Activated naive CD4-positive, alpha-beta T cell treated with Interleukin-2 at 50 U/mL for 16 hours (primary cell): ENCODE measurements at places on chromosomes 6 and 20.

DNA sequence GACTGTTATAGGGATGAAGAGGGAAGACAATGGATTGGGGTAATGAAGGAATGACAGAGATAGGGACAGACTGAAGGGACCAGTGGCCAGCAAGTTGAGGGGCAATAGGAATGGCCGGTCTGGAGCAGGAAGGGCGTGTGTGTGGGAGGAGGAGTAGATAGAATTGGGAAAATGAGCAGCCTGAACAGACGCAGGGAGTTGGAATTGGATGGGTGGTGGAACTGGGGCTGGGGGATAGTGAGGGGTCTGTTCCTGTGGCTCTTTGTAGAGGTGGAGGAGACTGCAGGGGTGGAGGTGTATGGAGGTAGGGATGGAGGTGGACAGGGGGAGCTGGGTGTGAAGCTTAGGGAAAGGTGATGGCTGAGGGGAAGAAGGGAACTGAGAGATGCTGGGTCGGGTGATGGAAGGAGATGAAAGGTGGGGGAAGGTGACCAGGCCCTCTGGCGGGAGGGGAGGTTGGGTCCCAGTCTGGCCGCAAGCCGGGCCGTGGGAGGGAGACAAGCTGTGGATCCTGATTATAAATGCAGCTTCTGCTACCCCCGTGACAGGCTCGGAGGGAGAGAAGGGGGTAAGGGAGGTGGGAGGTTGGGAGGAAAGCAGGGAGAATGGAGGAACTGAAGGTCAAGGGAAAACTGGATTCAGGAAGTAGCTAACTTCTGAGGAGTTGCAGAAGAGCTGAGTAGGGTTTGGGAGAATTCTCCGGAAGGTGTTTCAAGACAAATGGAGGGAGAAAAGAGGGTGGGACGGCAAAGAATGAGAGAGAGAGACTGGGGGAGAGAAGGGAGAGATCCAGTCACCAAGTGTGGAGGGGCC, 5.2 kb downstream of the SYNGAP1 start:
- no peak for DNase-seq

DNA sequence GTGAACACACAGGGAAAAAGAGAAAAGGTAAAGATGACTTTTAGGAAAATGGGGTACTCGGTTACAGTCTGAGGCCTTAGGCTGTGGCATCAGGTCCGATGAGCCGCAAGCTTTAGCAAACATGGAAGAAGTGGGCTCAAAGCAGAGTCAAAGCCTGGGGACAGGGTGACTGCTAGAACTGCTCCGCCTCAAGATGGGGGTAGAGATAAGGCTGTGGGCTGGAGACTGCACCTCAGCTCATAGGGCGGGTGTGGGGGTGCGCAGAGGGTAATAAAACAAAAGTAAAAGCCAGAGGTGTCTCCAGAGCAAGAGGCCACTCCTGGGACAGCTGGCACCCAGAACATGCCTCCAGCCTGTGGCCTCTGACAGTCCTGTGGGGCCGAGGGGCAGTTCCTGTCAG, 21.3 kb upstream of the SYNDIG1 start:
- no peak for DNase-seq

DNA sequence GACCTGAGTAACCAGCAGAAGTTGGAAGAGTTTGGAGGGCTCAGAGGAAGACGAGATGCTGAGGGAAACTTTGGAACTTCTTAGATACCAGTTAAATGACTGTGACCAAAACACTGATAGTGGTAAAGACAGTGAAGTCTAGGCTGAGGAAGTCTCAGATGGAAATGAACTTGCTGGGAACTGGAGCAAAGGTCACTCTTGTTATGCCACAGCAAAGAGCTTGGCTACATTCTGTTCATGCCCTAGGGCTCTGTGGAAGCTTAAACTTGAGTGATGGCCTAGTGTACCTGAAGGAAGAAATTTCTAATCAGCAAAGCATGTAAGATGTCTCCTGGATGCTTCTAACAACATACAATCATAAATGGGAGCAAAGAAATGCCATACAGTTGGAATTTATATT, 24.7 kb downstream of the WDR27 start:
- DNase-seq: no peak

GRCh38 chr20:23646106-23646873, 8.5 kb upstream of the CST3 start:
- DNase-seq: no peak

DNA sequence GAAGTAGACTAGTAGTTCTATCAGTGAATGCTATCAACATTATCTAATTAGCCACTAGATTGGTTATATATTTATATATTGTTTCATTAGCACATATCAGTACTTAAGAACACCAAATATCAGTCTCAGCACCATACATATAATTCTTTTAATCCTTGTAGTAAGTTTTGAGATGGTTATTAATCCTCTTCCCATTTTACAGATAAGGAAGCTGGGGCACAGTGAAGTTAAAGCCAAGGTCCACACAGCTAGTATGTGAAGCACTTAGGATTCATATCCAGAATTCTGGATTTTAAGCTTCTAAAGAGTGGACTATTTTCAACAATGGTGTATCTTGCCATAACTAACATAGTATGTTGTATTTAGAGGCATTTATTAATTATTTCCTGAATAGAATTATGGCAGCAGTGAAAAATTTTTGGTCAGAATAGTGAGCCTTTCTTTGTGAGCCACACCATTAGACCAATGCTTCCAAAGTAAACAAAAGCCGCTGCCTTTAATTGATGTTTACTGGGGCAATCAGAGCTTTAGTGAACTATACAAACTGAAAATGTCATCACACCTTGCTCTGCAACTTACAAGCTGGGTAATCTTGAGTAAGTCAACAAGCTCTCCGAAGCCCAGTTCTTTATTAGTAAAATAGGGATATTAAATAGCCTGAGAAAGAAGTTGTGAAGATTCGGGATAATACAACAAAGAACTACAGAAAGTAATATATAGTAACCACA, 41.9 kb upstream of the HBS1L start:
- DNase-seq: no peak

DNA sequence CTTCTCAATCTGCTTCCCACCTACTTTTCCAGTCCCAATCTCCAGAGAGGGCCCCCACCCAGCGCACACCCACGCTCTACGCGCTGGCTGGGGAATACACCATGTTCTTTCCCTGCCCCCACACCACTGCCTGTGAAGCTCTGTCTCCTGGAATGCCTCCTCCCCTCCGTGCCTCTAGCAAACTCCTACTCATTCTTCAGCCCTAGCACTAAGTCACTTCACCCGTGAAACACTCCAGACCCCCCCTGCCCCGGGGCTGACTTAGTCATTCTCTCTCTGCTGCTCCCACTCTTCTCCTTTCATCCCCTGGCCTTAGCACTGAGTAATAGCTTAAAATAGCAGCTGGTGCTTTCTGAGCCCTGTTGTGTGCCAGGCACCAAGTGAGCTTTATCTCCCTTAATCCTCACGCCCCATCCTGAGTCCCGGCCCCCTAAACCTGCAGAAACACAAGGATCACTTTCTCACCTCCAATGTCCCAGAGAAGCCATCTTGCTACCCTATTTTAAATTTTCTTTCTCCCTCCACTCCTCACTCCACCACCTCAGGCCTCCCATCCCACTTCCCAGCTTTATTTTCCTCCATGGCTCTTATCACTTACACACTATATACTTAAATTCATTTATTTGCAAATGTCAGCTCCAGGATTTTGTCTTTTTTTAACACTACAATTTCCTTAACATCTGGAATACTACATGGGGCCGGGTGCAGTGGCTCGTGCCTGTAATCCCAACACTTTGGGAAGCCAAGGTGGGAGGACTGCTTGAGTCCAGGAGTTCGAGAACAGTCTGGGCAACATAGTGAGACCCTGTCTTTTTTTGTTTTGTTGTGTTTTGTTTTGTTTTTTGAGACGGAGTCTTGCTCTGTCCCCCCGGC, 6.3 kb upstream of the PARD6B start:
- DNase-seq: peak; percentile 85

- DNase-seq: no peak
Observed at GRCh38 chr6:112827793-112828192, 480.7 kb downstream of the RFPL4B start.

DNA sequence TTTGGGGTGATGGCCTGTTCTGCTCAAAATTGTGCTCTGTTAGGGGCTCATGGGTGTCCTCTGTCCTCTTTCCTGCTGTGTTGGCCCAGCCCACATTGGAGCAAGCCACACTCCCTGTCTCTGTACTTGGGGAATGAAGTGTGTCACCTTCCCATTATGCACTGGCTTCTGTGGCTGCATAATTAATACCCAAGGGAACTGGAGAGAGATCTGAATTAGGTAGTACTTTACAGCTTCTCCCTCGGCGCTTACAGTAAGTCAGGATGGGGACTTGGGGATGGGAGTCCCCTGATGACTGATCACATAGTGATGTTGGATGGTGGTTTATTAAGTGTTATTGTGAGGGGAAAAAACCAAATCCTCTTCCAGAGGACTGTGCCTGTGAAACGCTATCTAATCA, 116.6 kb downstream of the FOXO3 start:
- no peak for DNase-seq

DNA sequence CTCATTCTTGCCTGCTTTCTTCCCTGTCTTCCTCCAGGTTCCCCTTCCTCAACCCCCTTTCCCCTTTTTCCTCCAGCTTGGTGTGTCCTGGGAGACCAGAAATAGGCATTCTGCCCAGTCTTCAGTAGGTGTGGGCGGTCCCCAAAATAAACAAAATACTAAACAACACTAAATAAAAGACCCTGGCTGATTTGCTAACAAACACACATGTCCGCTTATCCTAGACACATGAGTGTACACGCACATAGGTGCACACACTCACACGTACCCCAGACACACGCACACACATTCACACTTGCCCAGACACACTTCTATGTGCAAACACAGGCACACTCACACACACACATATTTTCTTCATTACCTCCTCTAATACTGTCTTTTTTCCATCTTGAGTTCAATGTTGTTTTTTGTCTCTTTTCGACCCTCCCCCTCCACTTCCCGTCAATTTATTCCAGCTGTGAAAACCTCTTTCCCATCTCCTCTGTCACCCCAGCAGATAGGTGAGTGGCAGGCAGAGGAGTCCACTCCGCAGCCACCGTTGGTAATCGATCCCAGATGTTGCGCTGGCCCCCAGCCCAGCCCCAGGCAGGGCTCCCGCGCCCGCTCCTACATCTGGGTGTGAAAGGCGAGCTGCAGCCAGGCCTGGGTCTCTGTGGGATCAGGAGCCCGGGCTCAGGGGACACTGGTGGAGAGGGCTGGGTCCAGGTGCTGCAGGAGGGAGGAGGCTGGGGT, 56.9 kb upstream of the FOXP4 start:
- no peak for DNase-seq

GRCh38 chr6:143940011-143940597, 68.0 kb downstream of the PLAGL1 start:
- peak; percentile 49 for DNase-seq

- no peak for DNase-seq
Observed at GRCh38 chr20:57394121-57395082, 3.2 kb downstream of the RBM38 start.

- no peak for DNase-seq
Observed at GRCh38 chr6:42754759-42755158, 8.9 kb upstream of the TBCC start.

- DNase-seq: no peak
Observed at GRCh38 chr6:122709922-122710512, 69.5 kb upstream of the FABP7 start.

DNA sequence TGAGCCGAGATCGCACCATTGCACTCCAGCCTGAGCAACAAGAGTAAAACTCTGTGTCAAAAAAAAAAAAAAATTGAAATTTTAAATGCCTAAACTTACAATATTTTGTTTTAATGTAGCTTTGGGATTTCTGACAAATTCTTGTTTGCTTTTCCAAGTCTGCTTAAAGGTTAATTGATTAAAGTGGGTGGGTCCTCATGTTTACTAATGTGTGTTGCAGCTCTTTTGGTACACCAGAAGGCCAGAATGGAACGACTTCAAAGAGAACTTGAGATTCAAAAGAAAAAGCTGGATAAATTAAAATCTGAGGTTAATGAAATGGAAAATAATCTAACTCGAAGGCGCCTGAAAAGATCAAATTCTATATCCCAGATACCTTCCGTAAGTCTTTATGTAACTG, 2.7 kb upstream of the SUMO4 start:
- DNase-seq: no peak

- DNase-seq: no peak
Observed at GRCh38 chr20:37316116-37316774, 26.8 kb downstream of the MANBAL start.

GRCh38 chr6:36655085-36655724, 23.3 kb upstream of the CDKN1A start:
- no peak for DNase-seq

GRCh38 chr20:13264907-13265306, 43.8 kb downstream of the ISM1 start:
- DNase-seq: no peak

DNA sequence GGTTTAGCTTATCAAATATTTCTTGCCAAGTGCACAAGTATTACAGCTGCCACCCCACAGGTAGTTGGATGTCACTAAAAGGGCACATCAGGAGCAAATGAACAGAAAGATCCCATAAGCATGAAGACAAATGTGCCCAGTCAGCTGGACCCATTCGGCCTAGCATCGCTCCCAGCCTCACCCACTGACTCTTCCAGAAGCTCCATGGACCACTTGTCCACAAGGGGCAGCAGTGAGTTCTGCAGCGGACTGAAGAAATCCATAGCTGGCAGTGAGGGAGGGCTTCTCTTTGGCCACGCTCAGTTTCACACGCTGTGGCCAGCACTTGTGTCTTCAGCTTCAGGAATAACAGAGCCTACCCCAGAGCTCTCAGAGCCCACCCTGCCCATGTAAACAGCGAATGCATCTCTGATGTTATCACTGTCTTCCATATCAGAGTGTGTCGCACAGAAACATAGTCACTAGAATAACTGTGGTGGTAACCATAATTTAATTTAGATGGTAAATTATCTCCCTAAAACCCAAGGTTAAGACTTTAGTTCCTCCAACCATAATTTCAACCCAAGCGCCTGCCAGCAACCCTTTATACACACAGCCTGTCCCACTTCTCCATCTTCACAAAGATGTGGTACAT, 15.8 kb downstream of the CGA start:
- peak; percentile 58 for DNase-seq

DNA sequence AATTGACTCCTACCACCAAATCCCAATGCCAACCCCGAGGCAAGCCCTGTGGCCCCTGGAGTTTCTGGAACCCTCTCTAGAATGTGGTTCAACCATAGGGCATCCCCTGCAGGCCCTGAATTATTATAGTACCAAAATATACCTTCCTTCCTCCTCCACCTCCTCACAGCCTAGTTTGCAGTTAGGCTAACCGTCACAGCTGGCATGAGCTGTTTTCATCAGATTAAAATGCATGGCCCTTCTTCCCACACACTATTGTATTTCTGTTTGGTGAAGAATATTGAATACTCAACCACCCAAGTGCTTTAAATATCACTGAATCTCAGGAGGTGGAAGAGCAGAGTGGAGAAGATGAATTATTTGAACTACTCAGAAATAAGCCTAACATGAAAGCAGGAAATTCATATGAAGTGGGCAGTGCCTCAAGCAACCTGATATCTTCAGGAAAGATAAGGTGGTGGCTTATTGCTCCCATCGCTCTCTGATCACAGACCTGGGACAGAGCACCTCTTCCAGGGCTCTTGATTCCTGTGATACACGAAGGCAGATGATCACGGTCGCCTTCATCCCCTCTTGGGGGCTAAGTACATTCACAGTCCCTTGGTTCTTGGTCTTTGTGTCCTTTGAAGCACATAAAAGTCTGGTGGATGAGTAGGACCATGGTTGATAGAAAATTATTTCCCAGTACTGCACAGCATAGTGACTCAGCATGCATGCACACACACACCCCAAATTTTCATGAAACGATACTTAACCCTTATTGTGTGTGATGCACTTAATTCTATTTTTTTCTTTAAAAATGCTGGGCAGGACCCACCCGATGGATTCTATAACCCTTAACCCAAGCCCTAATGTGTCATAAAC, 90.9 kb downstream of the PSMG4 start:
- no peak for DNase-seq

GRCh38 chr6:30282522-30282921, 44.2 kb upstream of the TRIM39 start:
- no peak for DNase-seq

- DNase-seq: no peak
Observed at GRCh38 chr6:44186635-44187025, 28.0 kb downstream of the CAPN11 start.
